Spleen (tissue), 13 donors: ENCODE measurements at places on chromosomes 12 and 14. TPM values are rescaled to one million over a fixed set of nuclear protein-coding genes. Genes with fewer than 3 reads are reported as not detected.

DNA sequence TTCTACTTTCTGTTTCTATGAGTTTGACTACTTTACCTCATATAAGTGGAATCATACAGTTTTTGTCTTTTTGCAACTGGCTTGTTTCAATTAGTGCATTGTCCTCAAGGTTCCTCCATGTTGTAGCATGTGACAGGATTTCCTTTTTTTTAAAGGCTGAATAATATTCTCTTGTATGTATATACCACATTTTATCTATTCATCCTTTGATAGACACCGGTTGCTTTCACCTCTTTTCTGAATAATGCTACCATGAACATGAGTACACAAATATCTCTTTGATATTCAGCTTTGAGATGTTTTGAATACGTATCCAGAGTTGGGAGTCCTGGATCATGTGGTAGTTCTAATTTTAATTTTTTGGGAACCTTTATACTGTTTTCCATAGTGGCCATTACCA, 65.4 kb downstream of the SPATS2 start:
- peaks cover 3% of the 10 kb centered on the region for H3K4me1 ChIP-seq
- H3K4me3 ChIP-seq = no peak overlapping the region
- no peak for DNase-seq

GRCh38 chr12:25500651-25501050, 52.4 kb downstream of the LMNTD1 start:
- DNase-seq = no peak
- H3K4me1 ChIP-seq = no peaks in the 10 kb centered on the region
- H3K27me3 ChIP-seq = no peaks in the 10 kb centered on the region
- no peaks in the 10 kb centered on the region for H3K36me3 ChIP-seq

GRCh38 chr12:65699251-65699650, 125.0 kb upstream of the HMGA2 start:
- H3K4me1 ChIP-seq = no peaks in the 10 kb centered on the region
- H3K36me3 ChIP-seq = no peaks in the 10 kb centered on the region
- H3K4me3 ChIP-seq = no peak overlapping the region
- H3K27me3 ChIP-seq = no peaks in the 10 kb centered on the region

GRCh38 chr14:101980700-101981099, 16.3 kb downstream of the DYNC1H1 start:
- H3K27ac ChIP-seq = no peak overlapping the region
- H3K4me3 ChIP-seq = no peak overlapping the region
- H3K27me3 ChIP-seq = no peaks in the 10 kb centered on the region

- H3K27me3 ChIP-seq = no peaks in the 10 kb centered on the region
- no peak overlapping the region for H3K27ac ChIP-seq
- H3K4me1 ChIP-seq = no peaks in the 10 kb centered on the region
Measured at GRCh38 chr12:130117701-130118100, 44.6 kb upstream of the FZD10 start.

DNA sequence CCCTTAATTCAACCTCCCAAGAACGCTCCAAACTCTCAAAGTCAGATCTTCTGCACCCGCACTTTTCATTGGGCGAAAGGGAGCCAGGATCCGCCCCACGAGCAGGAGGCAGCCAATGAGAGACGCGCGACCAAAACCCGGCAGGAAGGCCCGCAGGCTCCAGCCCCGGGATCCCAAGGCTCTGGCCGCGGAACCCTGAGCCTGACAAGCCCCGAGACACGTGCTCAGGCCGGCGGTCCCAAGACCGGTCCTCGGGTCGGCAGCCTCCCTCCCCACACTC, 438 bp downstream of the DDX54 start:
- DNase-seq = peak; percentile 96
- no peaks in the 10 kb centered on the region for H3K27me3 ChIP-seq
- peaks cover 13% of the 10 kb centered on the region for H3K36me3 ChIP-seq

DNA sequence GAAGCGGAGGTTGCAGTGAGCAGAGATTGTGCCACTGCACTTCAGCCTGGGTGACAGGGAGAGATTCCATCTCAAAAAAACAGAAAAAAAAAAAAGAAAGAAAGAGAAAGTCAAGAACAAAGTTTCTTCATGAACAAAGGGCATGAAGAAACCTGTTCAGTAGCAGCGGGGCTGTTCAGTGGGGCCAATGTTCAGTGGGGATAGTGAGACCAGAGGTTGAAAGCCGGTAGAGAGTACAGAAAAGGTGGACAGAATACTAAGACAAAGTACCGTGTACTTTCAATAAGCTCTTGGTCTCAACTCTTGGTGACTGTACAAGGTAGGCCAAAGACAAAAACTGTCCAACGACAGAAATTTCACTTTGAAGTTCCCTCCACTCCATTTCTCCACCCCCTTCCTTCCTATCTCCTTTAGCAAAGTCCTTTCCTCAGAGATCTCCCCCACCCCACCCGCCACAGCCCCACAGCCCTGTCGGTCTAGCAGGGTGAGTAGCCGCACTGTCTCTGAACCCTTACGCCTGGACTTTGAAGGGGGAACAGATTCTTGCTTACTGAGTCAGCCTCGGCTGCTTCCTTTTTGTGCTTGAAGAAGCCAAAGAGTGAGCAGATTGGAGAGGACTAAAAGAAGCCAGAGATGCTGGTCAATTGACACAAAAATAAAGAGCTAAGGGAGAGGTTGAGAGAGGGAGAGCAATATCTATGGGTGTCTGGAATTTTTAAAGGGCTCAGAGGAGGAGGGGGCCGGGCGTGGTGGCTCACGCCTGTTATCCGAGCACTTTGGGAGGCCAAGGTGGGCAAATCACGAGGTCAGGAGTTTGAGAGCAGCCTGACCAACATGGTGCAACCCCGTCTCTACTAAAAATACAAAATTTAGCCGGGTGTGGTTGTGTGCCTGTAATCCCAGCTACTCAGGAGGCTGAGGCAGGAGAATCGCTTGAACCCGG, 44.2 kb upstream of the FOS start:
- peaks cover 23% of the 10 kb centered on the region for H3K4me1 ChIP-seq
- no peaks in the 10 kb centered on the region for H3K27me3 ChIP-seq
- no peak for DNase-seq
- H3K36me3 ChIP-seq = no peaks in the 10 kb centered on the region
- no peak overlapping the region for H3K4me3 ChIP-seq
- peak overlapping the region; percentile 78 for H3K27ac ChIP-seq

GRCh38 chr12:85794531-85794930, 41.7 kb downstream of the RASSF9 start:
- no peaks in the 10 kb centered on the region for H3K4me1 ChIP-seq
- no peak overlapping the region for H3K27ac ChIP-seq
- no peaks in the 10 kb centered on the region for H3K27me3 ChIP-seq
- H3K36me3 ChIP-seq = no peaks in the 10 kb centered on the region

DNA sequence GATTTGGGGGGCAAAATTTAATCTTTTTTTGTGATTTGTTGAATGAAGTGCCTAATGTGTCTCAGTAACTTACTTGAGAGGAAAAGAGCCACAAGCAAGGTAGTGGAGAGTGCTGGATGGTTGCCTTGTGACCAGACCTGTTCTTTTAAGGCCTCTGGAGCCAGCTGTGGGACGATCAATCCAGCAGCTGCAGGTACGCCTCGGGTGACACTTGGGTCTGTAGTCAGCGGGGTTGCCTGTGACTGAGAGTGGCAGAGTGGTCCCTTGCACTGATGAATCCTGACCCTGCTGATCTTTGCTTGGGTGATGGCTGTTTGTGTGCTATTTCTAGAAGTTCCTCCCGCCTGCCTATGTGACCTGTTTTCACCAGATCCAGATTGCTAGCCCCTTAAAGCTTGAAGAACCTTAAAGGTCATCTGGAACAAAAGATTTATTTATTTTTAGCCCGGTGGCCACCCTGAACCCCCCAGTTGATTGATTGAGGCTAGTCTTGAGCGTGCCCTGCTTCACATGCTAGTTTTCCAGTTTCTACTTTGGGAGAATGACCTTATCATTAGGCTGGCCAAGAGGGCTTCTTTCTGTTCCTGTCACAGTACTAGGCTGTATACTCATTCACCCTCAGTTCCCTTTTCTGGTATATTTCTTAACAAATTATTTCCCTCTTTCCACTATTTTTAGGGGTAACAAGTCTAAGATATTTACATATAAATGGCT, 23.2 kb downstream of the PRKCH start:
- H3K36me3 ChIP-seq = no peaks in the 10 kb centered on the region
- no peaks in the 10 kb centered on the region for H3K27me3 ChIP-seq
- peak overlapping the region; percentile 92 for H3K27ac ChIP-seq
- no peak overlapping the region for H3K4me3 ChIP-seq
- H3K4me1 ChIP-seq = peaks cover 98% of the 10 kb centered on the region
- no peak for DNase-seq

GRCh38 chr12:6215120-6215807, 15.1 kb downstream of the CD9 start:
- DNase-seq = no peak
- H3K27me3 ChIP-seq = no peaks in the 10 kb centered on the region
- peak overlapping the region; percentile 52 for H3K27ac ChIP-seq
- H3K4me1 ChIP-seq = peaks cover 5% of the 10 kb centered on the region
- no peak overlapping the region for H3K4me3 ChIP-seq
- H3K36me3 ChIP-seq = no peaks in the 10 kb centered on the region

- H3K36me3 ChIP-seq = no peaks in the 10 kb centered on the region
- no peaks in the 10 kb centered on the region for H3K27me3 ChIP-seq
- DNase-seq = no peak
- H3K4me1 ChIP-seq = no peaks in the 10 kb centered on the region
Measured at GRCh38 chr12:33977887-33978286, 44.4 kb upstream of the ALG10 start.

DNA sequence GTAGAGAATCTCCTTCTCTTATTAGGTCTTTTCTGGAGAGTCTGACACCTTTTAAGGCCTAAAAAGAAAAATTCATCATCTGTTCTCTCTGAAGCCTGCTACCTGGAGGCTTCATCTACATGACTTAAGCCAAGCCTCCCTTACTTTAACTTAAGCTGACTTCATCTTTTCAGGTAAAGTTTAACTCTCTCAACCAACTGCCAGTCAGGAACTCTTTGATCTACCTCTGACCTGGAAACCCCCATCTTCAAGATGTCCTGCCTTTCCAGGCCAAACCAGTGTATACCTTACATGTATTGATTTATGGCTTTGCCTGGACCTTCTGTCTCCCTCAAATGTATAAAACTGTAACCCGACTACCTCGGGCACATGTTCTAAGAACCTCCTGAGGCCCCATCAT, 17.5 kb downstream of the GSTZ1 start:
- H3K4me1 ChIP-seq = no peaks in the 10 kb centered on the region
- no peak overlapping the region for H3K4me3 ChIP-seq
- H3K27me3 ChIP-seq = no peaks in the 10 kb centered on the region
- no peak overlapping the region for H3K27ac ChIP-seq
- peaks cover 83% of the 10 kb centered on the region for H3K36me3 ChIP-seq

DNA sequence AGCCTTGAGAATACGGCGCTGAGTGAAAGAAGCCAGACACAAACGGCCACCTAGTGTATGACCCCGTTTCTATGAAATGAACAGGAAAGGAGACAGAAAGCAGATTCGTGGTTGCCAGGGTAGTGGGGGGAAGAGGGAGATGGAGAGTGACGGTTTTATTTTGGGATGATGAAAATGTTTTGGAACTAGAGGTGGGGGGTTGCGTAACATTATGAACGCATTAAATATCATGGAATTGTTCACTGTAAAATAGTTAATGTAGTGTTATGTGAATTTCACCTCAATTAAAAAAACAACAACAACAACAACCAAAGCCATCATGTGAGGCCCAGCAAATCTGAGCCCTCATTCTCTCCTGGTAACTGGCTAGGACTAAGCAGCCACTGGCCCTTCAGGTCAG, 3.3 kb upstream of the PIWIL1 start:
- no peak for DNase-seq
- H3K4me3 ChIP-seq = no peak overlapping the region
- H3K36me3 ChIP-seq = no peaks in the 10 kb centered on the region
- H3K4me1 ChIP-seq = no peaks in the 10 kb centered on the region
- no peak overlapping the region for H3K27ac ChIP-seq

GRCh38 chr12:26810330-26810729, 22.7 kb downstream of the ITPR2 start:
- H3K36me3 ChIP-seq = no peaks in the 10 kb centered on the region
- no peaks in the 10 kb centered on the region for H3K27me3 ChIP-seq
- peaks cover 22% of the 10 kb centered on the region for H3K4me1 ChIP-seq
- H3K27ac ChIP-seq = peak overlapping the region; percentile 35

GRCh38 chr12:89707703-89708564, 704 bp downstream of the ATP2B1 start:
- peak overlapping the region; percentile 99 for H3K27ac ChIP-seq
- peaks cover 60% of the 10 kb centered on the region for H3K4me1 ChIP-seq
- H3K4me3 ChIP-seq = peak overlapping the region; percentile 86
- H3K36me3 ChIP-seq = no peaks in the 10 kb centered on the region
- DNase-seq = peak; percentile 94

GRCh38 chr12:22799503-22799902, 174.5 kb downstream of the ETNK1 start:
- H3K4me3 ChIP-seq = no peak overlapping the region
- no peaks in the 10 kb centered on the region for H3K27me3 ChIP-seq
- H3K4me1 ChIP-seq = no peaks in the 10 kb centered on the region
- DNase-seq = no peak
- no peak overlapping the region for H3K27ac ChIP-seq

- H3K4me3 ChIP-seq = peak overlapping the region; percentile 70
- H3K27me3 ChIP-seq = no peaks in the 10 kb centered on the region
- peak overlapping the region; percentile 97 for H3K27ac ChIP-seq
- peaks cover 45% of the 10 kb centered on the region for H3K36me3 ChIP-seq
- no peak for DNase-seq
Measured at GRCh38 chr14:21268617-21269251, 508 bp downstream of the HNRNPC start.

DNA sequence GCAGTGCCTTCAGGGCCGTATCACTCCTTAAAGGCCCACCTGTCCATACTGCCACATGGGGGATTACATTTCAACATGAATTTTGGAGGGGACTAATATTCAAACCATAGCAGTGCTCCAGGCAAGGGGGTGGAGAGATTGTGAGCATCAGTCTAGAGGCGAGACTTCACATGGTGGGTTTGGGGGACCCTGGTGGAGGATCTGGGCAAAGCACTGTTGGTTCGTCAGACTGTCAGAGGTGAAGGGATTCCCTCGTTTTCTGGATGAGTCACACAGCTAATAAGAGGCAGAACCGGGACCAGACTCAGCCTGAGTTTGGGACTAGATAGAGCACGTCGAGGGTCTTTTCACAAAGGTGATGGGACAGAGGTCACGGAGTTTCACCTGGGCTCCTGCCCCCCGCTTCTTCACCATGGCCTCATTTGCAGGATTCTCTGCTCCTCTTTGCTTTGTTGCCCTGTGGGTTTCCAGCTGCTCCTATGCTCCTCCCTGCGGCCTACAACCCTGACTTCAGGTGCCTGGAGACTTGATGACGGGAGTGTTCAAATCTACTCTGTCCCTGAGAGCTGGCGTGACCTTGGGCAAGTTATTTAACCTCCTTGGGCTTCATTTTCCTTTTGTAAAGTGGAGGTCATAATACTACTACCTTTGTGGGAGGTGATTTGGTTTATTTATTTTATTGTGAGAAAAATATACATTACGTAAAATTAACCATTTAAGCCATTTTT, 41.5 kb downstream of the TEAD4 start:
- no peaks in the 10 kb centered on the region for H3K27me3 ChIP-seq
- no peaks in the 10 kb centered on the region for H3K4me1 ChIP-seq
- peaks cover 16% of the 10 kb centered on the region for H3K36me3 ChIP-seq
- no peak overlapping the region for H3K27ac ChIP-seq
- DNase-seq = no peak
- no peak overlapping the region for H3K4me3 ChIP-seq

LAG3 gene
- polyA plus RNA-seq = 3.7 TPM

GXYLT1 gene
- 2.6 TPM for polyA plus RNA-seq

CCDC175 gene
- not detected for polyA plus RNA-seq

HAL gene
- 1.9 TPM for polyA plus RNA-seq

SVOP gene
- polyA plus RNA-seq = not detected

MARCHF9 gene
- polyA plus RNA-seq = 29.0 TPM

SLC7A7 gene
- polyA plus RNA-seq = 46.5 TPM

PCK2 gene
- polyA plus RNA-seq = 35.7 TPM

RBP5 gene
- polyA plus RNA-seq = 93.2 TPM

KRT77 gene
- polyA plus RNA-seq = not detected

LHX5 gene
- polyA plus RNA-seq = not detected

RFLNA gene
- polyA plus RNA-seq = 0.29 TPM

SERPINA12 gene
- not detected for polyA plus RNA-seq

SPX gene
- 0.15 TPM for polyA plus RNA-seq
